ENCODE measurements at places on chromosomes 1 and 21.

GRCh38 chr1:77571642-77572041, 110.8 kb downstream of the ZZZ3 start:
- H3K27ac ChIP-seq = no peak overlapping the region
- H3K36me3 ChIP-seq = peaks cover 77% of the 10 kb centered on the region
- no peaks in the 10 kb centered on the region for H3K27me3 ChIP-seq
- DNase-seq = no peak

- H3K4me3 ChIP-seq = no peak overlapping the region
- peaks cover 67% of the 10 kb centered on the region for H3K27me3 ChIP-seq
- no peaks in the 10 kb centered on the region for H3K4me1 ChIP-seq
- no peaks in the 10 kb centered on the region for H3K36me3 ChIP-seq
- DNase-seq = no peak
These were observed 60.1 kb upstream of the RUNX3 start for GRCh38 chr1:24990136-24990535.

DNA sequence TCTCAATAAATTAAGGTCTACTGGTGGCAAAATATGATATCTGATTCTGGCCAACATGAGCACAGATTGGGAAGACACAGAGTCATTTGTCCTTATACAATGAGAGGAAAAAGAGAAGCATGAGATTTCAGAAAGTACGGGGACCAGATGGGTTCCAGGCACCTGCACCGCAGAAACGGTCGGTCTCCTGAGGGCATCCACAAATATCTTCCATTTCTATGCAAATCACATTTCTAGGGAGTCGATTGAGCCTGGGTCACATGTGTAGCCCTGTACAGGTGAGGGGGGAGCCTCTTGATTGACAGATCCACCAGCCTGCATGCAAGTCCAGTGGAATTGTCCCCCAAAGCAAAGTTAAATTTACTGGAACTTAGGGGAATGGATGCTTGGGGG, 415.6 kb downstream of the NPHP4 start:
- H3K27ac ChIP-seq = no peak overlapping the region
- H3K4me1 ChIP-seq = no peaks in the 10 kb centered on the region
- H3K4me3 ChIP-seq = no peak overlapping the region
- H3K36me3 ChIP-seq = no peaks in the 10 kb centered on the region
- H3K27me3 ChIP-seq = peaks cover 65% of the 10 kb centered on the region

DNA sequence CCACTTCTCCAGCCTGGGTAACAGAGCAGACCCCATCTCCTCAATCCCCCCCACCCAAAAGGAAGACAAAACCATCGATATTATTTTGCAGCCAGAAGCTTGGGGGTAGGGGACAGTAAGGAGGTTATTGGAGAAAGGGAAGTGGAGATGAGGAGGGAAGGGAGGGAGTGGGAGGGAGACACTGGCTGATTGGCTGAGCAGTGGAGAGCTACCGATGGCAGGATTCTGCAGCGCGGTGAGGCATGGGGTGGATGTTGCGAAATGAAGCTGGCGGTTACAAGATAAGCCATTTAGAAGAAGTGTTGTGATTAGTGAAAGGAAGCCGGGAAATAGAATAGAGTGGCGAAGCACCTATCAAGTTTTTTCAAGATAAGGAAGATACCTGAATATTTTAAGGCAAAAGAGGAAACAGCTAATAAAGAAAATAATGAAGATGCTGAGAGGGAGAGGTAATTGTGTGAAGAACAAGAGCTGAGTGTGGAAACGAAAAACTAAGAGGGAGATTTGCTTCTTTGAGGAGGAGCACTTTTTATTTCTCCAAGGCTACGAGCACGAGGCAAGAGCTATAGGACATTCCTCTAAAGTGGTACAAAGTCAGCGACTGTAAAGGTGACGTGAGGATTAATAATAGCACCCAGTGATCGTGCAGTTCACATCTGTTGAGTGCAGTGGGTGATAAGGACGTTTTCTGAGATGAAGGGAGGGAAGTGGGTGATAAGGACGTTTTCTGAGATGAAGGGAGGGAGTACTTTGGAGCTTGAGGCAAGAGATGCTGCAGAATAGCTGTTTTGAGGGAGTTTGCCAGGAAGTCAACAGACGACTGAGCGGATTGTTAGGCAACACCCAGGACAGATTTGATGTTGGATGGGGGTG, 103.2 kb upstream of the KIF26B start:
- no peaks in the 10 kb centered on the region for H3K27me3 ChIP-seq
- peak overlapping the region; percentile 54 for H3K27ac ChIP-seq
- no peaks in the 10 kb centered on the region for H3K36me3 ChIP-seq
- peaks cover 19% of the 10 kb centered on the region for H3K4me1 ChIP-seq
- peak; percentile 34 for DNase-seq

- no peak for DNase-seq
- H3K4me1 ChIP-seq = no peaks in the 10 kb centered on the region
- H3K27ac ChIP-seq = no peak overlapping the region
- H3K4me3 ChIP-seq = no peak overlapping the region
- no peaks in the 10 kb centered on the region for H3K27me3 ChIP-seq
These were observed 84.9 kb downstream of the LYST start for GRCh38 chr1:235781807-235782206.

DNA sequence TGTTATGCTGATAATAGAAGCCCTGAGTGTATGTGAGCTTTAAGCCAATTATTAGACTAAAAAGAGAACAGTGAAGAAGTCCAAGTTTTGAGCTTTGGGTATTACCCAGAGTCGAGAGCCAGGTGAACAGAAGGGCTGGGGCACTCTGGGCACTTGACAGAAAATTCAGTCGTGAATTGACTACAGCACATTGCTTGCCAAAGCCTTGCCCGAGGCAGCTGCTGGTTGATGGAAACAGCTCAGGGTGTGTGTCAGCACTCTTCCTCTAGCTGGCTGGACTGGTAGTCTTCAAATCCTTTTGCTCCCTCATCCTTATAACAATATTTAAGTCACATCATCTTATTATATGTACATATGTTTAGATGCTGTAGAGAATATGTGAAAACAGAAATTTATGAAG, 21.3 kb downstream of the PDE4B start:
- no peak overlapping the region for H3K27ac ChIP-seq
- no peak overlapping the region for H3K4me3 ChIP-seq
- H3K4me1 ChIP-seq = peaks cover 4% of the 10 kb centered on the region
- H3K36me3 ChIP-seq = no peaks in the 10 kb centered on the region

DNA sequence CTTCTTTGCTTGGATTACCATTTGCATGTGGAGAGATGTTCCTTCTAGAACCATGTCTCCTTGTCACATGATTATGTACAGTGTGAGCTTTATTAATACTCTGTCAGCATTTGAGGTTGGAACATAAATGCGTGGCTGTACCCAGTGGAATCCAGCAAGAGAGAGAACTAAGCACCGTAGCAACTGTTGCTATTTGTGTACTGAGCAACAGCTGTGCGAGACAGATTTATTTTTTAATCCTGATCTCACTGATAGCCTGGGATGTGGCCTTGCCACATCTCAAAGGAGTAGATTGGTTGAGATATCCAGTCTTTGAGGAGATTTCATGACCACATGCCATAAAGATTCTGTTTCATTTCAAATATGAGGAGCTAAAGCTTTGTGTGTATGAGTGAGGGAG, 43.4 kb downstream of the KIF1B start:
- H3K27me3 ChIP-seq = no peaks in the 10 kb centered on the region
- H3K4me1 ChIP-seq = peaks cover 73% of the 10 kb centered on the region
- no peak for DNase-seq
- peak overlapping the region; percentile 81 for H3K27ac ChIP-seq
- no peak overlapping the region for H3K4me3 ChIP-seq

- no peak overlapping the region for H3K4me3 ChIP-seq
- no peaks in the 10 kb centered on the region for H3K4me1 ChIP-seq
- no peak overlapping the region for H3K27ac ChIP-seq
- DNase-seq = no peak
These were observed 86.8 kb downstream of the KIF26B start for GRCh38 chr1:245241526-245242130.

DNA sequence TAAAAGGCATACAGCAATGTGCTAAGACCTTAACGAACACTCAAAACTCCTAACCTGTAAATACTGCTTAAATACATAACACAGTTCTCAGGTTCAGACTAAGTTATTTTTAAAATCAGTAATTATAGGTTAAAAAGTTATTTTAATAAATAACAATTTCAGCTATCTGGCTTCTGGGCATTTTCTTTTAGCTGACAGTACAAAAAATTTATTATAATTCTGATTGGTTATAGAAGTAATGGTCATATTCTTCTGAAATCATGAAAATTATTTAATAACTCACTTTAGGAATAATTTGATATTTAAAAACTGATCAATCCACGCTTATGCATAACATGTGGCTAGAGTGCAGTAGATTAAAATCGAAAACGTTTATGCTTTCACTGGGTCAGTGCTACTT, 10.7 kb downstream of the RGS18 start:
- no peak overlapping the region for H3K4me3 ChIP-seq
- no peak for DNase-seq
- H3K36me3 ChIP-seq = no peaks in the 10 kb centered on the region
- H3K4me1 ChIP-seq = no peaks in the 10 kb centered on the region

DNA sequence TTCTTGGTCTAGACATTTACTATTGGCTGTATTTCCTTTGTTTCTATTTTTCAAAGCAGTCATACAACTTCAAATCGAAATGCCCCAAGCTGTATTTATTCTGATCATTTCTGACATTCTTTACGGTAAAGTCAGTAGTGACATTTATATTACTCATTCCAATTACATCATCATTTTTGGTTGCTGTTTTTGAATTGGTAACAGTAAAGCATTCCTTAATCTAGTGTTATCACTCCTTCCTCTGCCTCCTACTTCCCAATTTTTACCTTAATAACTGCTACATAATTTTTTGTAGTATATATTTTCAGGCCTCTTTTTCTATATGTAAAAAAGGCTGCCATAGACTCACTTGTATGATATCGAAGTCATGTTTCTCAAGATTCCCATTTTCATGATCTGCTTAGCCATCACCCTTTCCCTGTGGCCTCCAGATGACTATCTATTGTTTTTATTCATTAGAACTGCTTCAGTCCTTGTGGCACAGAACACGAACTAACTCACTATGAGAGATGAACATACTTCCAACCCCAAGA, 167.2 kb downstream of the RUNX1 start:
- no peak for DNase-seq
- peaks cover 13% of the 10 kb centered on the region for H3K4me1 ChIP-seq
- H3K4me3 ChIP-seq = no peak overlapping the region
- H3K36me3 ChIP-seq = no peaks in the 10 kb centered on the region

DNA sequence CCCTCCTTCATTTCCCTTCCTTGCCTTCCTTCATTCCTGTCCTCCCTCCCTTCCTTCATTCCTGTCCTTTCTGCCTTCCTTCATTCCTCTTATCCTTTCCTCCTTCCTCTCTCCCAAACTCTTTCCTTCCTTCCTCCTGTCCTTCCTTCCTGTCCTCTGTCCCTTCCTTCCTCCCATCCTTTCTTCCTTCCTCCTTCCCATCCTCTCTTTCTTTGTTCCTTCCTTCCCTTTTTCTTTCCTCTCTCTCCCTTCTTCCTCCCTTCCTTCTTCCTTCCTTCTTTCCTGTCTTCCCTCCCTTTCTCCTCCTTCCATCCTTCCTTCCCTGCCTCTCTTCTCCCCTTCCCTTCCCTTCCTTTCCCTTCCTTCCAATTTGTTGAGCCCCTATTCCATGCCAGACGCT, 15.8 kb upstream of the JUN start:
- no peak for DNase-seq
- no peak overlapping the region for H3K27ac ChIP-seq
- H3K4me1 ChIP-seq = peaks cover 5% of the 10 kb centered on the region
- no peaks in the 10 kb centered on the region for H3K36me3 ChIP-seq
- H3K4me3 ChIP-seq = no peak overlapping the region
- H3K27me3 ChIP-seq = no peaks in the 10 kb centered on the region

- H3K27me3 ChIP-seq = peaks cover 14% of the 10 kb centered on the region
- H3K27ac ChIP-seq = no peak overlapping the region
- no peak overlapping the region for H3K4me3 ChIP-seq
- H3K4me1 ChIP-seq = no peaks in the 10 kb centered on the region
- no peak for DNase-seq
These were observed 15.8 kb upstream of the TTC22 start for GRCh38 chr1:54816951-54817350.

DNA sequence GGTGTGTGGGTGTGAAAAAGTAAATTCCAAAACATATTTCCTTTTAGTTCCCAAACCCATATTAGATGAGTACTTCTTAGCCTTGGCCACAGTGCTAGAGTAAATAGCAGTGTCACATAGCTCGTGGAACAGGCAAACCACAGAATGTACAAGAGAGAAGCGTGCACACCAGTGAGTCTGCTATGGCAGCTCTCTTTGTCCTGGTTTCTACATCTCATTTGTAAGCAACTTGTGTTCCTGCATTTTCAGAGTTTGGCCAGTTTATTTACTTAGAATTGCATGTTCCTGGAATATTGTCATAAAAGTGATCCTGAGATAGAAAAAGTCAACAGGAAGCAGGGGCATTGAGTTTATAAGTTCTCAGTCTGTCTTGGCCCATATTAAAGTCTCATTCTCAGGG, 142.1 kb downstream of the DHRS3 start:
- DNase-seq = no peak
- H3K4me3 ChIP-seq = no peak overlapping the region
- no peaks in the 10 kb centered on the region for H3K27me3 ChIP-seq

GRCh38 chr1:43452789-43453441, 816 bp downstream of the HYI start:
- H3K27me3 ChIP-seq = no peaks in the 10 kb centered on the region
- no peak for DNase-seq
- peak overlapping the region; percentile 71 for H3K4me3 ChIP-seq
- H3K4me1 ChIP-seq = peaks cover 41% of the 10 kb centered on the region
- H3K27ac ChIP-seq = peak overlapping the region; percentile 93

DNA sequence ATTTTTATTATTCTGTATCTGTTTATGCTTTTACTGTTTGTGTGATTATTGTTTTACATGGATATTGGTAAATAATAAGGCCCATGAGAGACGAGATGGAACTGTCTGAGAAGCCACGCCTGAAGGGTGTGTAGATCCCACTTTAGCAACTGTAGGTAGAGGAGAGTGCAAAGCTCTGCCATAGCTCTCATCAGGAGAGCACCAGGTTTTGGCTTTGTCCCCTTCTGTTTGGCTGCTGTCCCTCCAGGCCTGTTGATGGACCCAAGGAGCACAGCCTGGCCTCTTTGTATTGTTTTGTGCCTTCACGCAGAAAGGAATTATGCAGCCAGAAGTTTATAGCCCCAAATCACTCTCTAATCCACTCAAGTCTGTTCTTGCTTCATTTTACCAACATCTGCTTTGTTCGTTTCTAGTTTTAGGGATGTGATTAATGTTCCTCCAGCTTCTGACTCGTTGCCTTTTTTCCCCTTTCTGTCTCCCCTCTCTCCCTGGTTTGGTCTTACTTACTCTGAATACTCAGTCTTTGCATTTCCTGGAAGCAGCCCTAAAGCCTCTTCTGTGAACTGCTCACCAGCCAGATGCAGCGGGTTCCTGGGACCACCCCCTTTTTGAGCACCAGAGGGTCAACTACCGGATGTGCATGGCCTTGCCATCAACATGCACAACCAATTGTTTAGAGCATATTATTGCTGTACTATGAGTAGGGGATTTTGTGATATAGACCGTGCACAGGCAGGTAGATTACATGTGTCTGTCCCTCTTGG, 127.3 kb downstream of the HHAT start:
- no peak overlapping the region for H3K4me3 ChIP-seq
- H3K27me3 ChIP-seq = no peaks in the 10 kb centered on the region
- H3K36me3 ChIP-seq = no peaks in the 10 kb centered on the region
- no peaks in the 10 kb centered on the region for H3K4me1 ChIP-seq

- H3K27me3 ChIP-seq = no peaks in the 10 kb centered on the region
- no peaks in the 10 kb centered on the region for H3K4me1 ChIP-seq
- peak overlapping the region; percentile 16 for H3K27ac ChIP-seq
- no peak overlapping the region for H3K4me3 ChIP-seq
- peaks cover 26% of the 10 kb centered on the region for H3K36me3 ChIP-seq
These were observed 6.5 kb downstream of the TDRKH start for GRCh38 chr1:151783796-151784195.

GRCh38 chr1:169105434-169106094, 926 bp upstream of the ATP1B1 start:
- peak; percentile 81 for DNase-seq
- peaks cover 57% of the 10 kb centered on the region for H3K4me1 ChIP-seq

Measured in left ventricle myocardium inferior (tissue), 1 donor.